Muscle of leg (tissue), 16 donors: ENCODE measurements at places on chromosomes 2 and 18.

DNA sequence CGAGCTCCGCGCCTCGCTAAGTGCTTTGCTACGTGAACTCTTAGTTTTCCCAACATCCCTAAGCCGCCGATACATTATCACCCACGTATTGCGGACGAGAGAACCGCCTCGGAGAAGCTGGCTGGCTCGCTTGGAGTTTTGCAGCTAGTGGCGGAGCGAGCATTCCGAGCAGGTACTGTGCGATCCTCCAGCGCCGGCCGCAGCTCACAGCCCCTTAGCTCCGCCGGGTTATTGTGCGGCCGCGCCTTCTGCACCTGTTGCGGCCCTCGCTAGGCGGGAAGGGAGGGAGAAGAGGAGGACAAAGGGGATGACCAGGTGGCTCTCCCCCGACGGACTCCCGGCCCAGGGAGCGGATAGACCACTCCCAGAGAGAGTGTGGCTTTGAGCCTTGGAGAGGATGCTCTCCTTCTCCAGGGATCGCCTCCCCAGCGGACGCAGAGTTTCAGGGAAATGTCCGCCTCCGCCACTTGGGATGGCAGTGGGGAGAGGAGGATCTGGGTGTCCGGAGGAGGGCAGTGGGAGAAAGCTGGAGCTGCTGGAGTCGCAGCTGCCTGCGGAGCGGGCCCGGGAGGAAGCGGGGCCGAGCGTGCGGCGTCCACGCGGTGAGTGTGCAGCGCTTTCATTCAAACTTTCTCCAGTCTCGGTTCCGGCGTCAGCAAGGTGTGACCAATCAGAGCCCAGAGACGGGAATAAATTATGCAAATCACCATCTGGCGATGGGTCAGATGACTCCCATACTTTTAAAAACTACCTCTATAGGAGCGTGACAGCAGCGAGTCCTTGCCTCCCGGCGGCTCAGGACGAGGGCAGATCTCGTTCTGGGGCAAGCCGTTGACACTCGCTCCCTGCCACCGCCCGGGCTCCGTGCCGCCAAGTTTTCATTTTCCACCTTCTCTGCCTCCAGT lies at the start of gene LIPG:
LIPG (plus strand) TSS at position 769 of the 905 bp plus-strand sequence. CDS start 252 bp downstream, outside the sequence.
- peak; percentile 81 for DNase-seq

DNA sequence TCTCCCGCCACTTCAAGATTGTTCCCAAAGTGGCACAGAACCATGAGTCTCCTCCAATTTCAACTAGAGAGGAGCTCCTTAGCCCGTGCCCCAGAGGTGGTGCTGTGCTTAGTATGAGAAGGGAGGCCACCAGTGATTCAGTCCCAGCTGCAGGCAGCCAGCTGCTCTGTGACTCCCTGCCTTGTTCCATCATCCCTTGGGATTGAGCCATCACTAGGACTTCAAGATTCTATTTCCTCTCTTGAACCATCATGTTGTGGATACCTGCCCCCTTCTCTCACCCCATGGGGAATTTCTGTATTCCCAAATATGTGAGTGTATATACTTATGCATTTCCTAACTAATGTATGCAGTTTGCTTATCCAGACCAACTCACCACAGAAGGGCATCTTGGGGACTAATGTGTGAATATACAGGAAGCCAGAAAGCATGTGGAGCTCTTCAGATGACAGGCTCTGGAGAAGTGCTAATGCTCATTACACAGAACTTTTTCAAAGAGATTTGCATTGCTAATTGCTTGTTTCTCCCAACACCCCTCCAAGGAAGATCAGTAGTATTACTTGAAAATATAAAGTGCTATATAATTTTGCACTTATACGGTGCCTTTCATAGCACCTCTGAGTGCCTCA lies 111.0 kb upstream of the MAP3K20 start:
- no peak for DNase-seq

DNA sequence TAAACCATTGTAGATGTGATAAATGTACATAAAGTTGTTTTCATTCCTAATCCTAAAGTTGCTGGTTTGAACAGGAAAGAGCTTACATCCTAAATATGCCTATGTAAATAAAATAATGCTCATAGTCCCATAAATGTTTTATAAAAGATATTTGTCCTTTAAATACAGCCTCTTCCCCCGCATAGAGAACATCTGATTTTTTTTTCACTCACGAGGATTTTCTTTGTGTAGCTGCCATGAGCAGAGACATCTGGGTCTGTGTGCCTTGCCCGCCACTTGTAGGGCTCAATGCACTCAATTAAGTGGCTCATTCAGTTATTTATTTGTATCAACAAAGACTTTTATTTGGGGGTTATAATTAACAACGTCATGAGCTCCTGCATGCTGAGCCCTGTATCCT lies 72.8 kb downstream of the SOWAHC start:
- DNase-seq = no peak

GRCh38 chr2:197217541-197217940 lies 93.0 kb downstream of the ANKRD44 start:
- DNase-seq = no peak

DNA sequence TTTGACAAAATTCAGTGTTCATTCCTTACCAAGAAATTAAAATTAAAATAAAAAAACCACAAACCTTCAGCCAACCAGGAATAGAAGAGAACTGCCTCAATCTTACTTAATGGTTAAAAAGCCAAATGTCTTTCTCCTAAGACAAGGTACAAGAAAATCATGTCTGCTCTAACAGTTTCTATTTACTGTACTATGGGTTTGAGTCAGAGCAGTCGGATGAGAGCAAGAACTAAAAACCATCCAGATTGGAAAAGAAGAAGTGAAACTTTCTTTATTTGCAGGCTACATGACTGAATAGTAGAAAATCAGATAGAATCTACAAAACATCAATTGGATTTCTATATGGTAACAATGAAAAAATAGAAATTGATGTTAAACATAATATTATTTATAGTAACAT lies 555.5 kb upstream of the TNP1 start:
- no peak for DNase-seq

DNA sequence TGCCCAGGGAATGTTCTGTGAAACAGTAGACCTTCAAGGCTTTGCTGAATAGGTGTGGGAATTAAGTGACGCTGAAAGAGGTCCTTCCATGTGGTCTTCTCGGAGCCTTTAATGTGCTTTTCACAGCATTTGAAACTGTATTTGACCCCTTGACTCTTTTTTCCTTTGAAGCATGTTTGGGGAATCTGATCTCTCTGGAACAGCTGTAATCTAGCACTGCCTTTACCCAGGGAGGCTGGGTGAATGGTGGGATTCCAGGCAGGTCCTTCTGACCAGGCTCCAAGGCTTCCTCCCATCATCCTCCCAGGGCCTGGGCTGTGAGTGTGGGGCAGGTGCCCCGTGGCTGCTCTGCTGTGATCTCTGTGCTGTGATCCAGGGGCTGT lies 4.2 kb downstream of the ZAP70 start:
- DNase-seq = peak; percentile 27

DNA sequence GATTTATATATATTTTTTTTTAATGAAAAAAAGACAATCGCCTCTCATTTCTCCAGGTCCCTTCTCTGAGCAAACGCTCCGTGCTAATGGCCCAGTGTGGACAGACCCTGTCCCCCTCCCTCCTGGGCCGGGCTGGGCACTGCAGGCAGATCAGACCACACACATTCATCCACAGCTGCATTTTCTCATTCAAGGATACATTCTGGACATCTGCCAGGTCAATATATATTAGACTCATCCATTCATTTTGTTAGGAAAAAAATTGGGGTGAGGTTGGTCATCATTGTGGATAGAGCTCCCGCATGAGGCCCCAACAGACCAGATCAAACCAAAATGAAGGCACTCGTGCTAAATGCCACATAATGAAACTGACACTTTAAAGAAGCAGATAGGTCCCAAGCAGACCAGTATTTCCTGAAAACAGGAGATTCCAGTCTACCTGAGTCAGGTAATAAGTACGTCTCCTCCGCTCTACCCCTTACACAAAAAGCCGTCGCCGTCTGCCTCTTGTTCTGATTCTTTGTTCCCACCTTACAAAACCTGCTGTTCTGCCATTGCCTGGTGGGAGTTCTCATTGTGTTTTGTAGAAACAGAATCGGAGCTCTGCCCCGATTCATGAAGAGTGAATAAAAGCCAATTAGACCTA lies 15.4 kb upstream of the OTOS start:
- no peak for DNase-seq

GRCh38 chr2:200968162-200968561 lies 4.7 kb upstream of the ORC2 start:
- no peak for DNase-seq

- no peak for DNase-seq
Observed at GRCh38 chr2:241857041-241857541, 1.6 kb downstream of the PDCD1 start.

GRCh38 chr2:3249476-3249962 lies 128.1 kb downstream of the EIPR1 start:
- no peak for DNase-seq

- DNase-seq = no peak
Observed at GRCh38 chr2:37773371-37774130, 102.1 kb upstream of the CDC42EP3 start.

DNA sequence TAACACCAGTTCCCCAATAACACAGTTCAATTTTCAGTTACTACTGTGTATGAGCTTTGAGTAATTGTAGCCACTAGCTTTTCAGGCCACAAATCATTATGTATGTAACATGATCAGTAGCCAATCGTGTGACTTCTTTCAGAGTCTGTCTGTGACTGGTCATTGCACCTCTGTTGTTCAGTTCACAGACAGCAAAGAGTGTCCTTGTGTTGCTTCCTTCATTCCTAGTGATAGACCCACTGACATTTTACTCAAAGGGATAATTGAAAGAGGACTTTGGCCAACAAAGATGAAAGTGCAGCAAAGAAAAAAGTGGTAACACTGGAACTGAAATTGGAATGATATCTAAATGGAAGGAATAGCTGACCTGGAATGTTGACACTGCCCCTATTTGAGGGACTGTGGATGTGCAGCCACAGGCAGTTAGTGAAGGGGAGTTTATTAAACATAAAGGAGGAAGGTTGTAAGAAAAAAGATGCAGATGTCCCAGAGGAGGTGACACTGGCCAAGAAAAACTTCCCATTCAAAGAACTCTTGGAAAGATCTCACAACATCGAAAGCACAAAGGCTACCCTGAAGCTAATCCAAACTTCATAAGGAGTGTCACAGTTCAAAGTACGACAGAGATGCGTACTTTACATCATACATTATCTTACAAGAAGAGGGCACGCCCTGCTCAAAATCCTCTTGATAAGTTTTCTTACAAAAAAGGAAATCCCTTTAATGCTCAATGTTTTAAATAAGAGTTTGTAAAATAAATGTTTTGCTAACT lies 19.3 kb downstream of the TTC39C start:
- no peak for DNase-seq

DNA sequence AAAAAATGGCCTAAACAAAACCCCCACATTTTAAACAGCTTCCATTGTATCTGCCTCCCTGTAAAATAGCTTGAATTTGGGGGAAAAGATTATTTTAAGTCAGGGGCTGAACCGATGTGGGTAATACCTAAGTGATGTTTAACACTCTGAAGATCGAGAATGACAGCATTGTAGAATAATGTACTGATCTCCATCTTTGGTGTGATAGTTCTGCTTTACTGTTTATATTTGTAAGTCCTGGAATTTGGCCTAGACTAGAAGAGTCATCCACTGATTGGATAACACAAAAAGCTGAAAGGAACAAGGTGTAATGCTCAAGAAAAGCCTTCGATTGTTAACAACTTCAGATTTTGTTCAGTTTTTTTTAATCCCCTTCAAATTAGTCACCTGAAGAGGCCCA lies 53.8 kb upstream of the CCDC68 start:
- DNase-seq = no peak

DNA sequence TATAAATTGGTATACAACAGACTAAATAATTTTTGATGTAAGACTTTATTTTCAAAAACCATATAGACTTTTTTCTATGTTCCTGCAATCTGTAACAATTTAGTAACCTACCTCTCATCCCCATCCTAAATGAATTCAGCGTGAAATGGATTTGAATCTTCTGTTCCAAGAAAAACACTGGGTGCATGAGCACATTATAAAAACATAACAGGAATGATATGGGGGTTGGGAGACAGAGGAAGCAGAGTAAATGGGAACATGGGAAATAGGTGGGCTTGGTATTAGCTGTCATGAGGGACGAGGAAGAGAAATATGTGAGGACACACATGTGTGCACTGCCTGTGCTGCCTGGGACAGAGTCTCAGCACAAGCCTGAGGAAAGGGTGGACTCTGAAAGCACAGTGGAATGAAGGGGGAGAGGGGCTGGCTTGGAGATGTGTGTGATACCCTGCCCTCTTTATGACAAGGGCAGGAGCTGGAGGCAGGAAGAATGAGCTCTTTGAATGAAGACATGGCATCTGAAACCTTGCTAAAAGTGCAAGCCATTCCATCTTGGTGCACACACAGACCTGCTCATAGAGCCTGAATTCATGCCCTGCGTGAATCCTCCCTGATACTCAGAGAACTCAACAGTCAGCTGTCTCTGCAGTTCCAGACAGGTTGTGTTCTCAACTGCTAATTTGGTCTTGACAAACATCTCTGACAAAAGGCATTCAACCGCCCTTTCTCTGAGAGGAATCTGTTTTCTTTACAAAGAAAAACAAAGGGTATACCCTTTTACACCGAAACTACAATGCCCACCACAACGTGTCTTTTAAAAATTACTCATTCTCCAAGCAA lies 66.6 kb downstream of the EPB41L3 start:
- DNase-seq = no peak

DNA sequence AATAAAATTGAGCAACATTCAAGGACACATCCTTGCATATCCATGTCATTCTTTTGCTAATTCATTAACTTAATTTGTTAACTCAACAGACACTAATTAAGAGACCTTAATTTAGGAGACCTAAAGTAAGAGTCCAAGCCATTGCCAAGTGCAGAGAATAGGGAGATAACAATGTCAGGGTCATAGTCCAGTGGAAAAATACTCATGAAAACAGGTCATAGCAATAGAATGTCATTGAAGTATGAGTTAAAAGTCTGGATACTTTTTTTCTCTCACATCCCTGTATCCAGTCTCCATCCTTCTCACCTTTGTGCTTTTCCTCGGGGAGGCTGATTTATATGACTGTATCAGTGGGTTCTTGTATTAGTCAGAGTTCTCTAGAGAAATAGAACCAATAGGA lies 26.6 kb upstream of the DPP4 start:
- DNase-seq = no peak

DNA sequence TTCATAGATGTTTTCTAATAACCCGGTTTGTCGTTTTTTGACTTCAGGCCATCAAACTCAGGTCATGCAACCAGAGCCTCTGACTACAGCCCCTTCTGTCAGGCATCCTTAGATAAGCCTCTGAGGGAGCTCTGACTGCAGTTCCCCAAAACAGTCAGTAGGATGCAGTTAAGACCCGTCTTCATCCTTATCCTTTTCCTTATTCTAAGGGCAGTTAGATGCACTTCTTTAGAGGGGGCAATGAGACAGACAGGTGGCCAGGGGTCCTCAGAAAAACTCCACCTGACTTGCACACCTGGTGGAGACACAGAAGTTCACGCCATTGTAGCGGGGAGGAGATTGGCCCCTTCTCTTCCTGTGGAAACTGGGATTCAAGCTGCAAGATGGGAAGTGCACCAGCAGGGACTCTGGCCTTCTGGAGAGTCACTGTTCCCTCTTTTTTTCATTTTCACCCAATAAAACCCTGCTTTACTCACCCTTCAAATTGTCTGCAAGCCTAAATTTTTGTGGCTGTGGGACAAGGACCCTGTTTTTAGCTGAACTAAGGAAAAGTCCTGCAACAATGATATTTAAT lies 104.8 kb upstream of the TFPI start:
- no peak for DNase-seq
